ENCODE measurements at places on chromosomes 2 and 18.

- no peak for DNase-seq
Measured at GRCh38 chr2:175228179-175228578, 46.7 kb upstream of the ATP5MC3 start.

DNA sequence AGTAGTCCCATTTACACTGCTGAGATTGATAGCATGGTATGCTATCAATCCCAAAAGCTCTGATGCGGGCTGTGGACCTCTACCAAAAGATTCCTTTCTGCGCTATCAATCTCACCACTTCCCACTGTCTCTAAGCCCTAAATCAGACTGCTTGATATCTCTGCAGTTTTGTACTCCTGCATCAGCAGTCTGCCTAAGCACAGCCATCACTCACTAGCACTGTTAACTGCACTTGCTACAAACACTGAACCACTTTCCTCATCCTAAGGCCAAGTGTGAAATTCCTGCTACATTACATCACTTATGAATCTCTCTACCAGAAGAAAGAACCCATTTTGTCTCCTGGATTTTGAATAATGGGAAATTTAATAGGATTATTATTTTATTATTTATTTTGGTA is 237.0 kb downstream of the HNMT start:
- no peak for DNase-seq

- DNase-seq: no peak
Measured at GRCh38 chr2:112061840-112062239, 6.8 kb downstream of the TMEM87B start.

DNA sequence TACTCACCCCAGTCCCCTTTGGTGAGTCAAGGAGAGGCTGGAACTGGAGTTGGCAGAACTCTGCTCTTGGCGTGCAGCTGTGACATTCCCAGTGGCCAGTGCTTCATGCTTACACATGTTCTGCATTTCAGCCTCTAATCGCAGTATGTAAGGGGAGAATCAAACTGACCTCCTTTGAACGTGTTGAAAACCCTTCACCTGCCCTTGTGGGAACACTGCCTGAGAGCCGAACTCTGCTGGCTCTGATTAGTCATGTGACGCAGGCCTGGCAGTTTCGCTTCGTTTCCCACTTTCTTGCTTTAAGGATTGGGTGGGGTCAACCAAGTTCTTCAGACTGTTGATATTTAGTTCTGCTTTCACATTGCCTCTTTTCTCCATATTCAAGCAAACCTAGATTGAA is 173.8 kb upstream of the BCL2L11 start:
- DNase-seq: no peak

GRCh38 chr18:61651880-61652268 is 240.9 kb downstream of the RNF152 start:
- no peak for DNase-seq

DNA sequence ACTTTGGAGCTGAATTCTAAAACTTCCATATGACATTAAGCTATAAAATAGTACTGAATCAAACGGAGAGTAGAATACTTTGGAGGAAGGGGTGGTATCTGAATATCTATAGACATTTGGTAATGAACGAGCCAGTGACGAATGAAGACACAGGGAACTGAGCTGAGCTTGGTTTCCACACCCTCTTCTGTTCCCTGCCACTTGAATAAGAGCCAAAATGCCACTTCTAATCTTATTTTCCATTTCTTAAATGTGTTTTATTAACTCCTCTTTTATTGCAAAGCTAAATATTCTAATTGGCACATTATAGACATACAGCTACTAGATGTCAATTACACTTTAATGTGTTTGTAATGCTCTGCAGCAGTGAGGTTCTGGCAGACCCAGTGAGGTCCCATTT is 76.1 kb downstream of the AFF3 start:
- DNase-seq: no peak

DNA sequence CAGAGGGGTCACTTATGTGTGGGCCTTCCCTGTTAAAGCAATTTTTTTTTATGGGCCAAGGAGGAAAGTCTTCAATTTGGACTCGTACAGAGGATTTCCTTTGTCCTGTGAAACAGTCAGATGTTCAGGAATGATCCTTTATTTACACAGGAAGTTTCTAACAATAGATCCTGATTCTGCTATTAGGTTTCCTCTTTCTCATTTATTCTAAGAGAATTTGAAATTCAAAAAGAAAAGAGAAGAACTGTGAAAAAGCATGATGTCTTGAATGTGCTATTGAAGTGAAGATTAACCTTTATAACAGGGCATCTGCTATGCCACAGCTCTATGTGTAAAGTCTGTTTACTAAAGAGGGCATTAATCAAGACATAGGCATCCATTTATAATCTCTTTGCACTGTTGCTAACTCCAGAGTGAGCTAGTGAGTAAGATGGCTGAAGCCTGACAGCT is 105.3 kb upstream of the FAM98A start:
- DNase-seq: no peak

DNA sequence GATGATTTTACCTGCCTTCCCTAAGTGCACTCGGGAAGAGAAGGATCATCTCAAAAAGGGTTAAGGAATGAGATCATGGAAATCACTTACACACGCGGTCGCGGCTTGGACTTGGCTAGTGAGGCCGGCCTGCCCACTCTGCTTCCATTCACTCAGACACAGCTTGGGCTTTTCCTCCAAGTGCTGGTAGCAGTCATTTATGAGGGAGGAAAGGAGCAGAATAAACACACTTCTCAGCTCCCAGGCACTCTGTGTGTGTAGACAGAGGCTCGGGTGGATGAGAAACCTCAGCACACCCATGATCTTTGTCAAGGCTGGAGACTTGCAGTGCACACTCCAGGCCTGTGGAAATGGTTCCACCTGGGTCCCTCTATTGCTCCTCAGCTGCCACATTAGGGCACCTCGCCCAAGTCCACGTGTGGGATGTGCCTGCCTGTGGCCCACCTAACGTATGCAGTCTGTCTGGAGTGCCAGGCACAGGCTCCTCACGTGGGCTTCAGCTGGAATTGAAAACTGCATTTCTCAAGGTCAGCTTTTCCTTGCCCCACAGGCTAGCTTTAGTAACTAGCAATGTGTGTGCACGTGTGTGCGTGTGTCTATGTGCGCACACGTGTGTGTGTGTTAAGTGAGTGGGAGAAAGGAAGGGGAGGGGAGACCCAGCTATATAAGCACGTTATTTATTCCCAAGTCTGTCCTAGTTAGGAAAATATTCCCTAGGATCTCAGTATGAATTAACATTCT is 288.4 kb downstream of the SOX11 start:
- no peak for DNase-seq

GRCh38 chr18:9096685-9097084 is 5.8 kb upstream of the NDUFV2 start:
- no peak for DNase-seq

GRCh38 chr18:12478269-12479047 is 70.7 kb downstream of the PRELID3A start:
- DNase-seq: no peak

DNA sequence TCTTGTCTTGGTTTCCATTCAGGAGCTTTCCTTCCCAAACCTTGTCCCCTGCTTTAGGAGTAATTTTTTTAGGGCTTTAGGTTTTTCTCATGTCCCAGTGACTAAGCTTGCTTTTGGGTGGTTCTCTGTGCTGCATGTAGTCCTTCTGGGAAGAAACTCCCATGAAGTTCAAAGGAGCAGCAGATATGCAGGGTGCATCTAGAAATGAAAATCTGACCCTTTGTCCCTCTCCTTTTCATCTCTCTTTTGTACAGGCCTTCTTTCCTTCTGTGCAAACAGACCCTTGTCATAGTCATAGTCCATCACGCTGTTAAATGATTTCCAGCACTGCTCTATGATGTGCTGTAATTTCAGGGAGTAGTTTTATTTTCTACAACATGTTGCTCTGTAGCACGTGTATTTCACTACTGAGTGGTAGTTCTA is 20.4 kb downstream of the FMNL2 start:
- no peak for DNase-seq

GRCh38 chr2:6008726-6009125 is 316.5 kb downstream of the SOX11 start:
- DNase-seq: no peak

- no peak for DNase-seq
Measured at GRCh38 chr2:31413025-31413424, 1.5 kb downstream of the XDH start.

DNA sequence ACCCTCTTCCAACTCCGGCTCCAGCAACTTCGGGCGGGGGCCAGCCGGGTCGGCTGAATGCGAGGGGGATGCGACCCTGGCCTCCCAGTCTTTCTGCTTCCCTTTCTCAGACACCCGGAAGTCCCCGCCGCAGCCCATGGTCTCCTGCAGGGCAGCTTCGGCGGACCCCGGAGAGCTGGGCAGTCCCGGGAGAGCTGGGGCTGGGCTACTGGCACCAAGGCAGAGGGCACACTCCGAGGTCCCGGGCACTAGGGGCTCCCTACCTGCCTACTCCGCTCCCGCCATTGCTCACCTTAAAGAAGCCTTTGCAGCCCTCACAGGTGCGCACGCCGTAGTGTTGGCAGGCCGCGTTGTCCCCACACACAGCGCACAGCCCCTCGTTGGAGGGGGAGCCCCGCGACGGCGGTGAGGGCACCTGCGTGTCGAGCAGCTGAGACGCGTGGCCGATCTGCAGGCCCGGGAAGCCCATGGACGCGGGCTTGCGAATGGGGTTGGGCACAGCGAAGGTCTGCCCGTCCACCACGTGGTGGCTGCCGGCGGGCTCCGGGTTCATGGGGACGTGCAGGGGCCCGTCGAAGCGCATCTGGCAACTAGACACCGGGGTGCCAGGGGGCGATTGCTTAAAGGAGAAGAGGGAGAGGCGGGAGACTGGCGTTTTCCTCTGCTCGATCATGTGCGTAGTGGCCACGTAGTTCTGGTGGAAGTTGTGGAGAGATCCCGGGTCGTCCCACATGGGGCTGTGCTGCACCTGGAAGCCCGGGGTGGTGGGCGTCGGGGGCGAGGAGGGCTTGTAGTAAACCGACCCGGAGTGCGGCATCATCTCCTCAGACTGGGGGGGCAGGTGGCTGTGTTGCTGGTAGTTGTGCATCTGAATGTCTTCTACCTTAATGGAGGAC is 3.2 kb downstream of the NR4A2 start:
- DNase-seq: no peak

DNA sequence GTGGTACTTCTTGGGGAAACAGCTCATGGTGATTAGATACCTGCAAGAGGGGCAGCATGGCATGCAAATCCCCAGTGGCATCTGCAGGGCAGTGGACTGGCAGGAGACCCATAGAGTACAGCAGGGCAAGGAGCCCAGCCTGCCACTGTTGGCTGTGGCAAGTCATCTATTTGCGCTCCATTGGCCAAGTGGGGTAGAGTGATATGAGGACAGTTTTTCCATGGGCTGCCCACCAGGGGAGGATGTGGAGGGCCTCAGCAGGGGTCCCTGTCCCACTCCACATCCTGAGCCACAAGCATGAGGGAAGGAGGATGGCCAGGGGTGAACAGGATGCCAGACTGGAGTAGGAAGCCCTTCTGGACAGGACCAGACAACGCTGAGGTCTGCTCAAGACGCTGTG is 50.9 kb upstream of the OTOF start:
- no peak for DNase-seq

- DNase-seq: no peak
Measured at GRCh38 chr2:170190172-170190571, 12.2 kb downstream of the MYO3B start.

- peak; percentile 8 for DNase-seq
Measured at GRCh38 chr2:45263147-45263546, 253.9 kb upstream of the SIX2 start.

DNA sequence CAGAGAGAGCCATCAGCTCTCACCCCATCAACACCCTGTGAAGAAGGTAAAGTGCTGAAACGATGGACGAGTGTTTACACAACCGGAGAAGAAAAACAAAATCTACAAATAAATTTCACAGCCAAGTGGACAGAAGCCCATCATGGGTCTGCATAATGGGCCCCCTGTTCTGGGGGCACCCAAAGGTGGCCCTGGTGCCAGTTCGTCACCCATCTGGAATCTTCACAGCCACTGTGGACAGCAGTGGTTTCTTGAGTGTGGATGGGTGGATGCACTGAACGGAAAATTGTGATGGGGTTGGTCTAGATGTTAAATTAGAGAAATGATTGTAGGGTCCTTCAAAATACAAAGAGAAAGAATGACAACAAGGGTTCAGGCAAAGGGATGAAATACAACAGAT is 38.8 kb downstream of the ANKMY1 start:
- no peak for DNase-seq

DNA sequence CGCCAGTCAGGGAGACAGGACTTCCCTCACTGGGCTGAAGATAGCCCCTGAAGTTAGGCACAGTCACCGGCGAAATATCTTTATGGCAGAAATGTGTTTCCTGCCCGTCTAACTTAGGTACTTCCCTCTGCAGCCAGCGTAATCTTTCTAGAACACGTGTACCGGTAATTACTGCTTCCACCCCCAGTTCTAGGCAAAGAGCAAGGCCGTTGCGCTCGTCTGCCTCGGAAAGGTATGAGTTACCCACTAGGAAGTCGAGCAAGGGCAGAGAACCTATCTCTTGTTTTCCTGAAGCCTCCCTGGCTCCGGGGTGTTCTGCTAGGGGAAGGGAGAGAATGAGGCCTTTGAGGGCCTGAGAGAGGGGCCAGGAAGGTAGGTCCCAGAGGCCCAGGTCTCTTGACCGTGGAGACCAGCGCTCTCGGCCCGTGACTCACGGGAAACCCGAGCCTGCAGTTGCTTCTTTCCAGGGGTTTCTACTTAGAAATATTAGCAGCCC is 70.0 kb downstream of the TWSG1 start:
- no peak for DNase-seq

- DNase-seq: no peak
Measured at GRCh38 chr2:72325592-72326422, 178.1 kb upstream of the CYP26B1 start.

DNA sequence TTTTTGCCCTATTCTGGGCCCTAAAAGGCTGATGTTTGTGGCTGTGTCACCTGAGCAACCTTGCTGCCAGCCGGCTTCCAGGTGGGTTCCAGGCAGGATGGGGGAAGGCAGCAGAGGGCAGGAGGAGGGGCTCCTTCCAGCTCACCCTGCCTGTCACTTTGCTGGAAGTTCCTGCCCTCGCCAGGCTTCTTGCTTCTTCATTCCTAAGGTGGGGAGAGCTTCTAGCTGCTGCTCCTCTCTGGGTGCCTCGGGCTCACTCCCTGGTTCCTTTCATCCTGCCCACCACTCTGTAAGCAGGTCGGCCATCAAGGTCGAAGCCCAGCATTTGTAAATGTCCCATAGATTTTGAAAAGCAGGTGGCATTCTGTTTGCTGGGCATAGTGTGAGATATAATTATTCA is 249.4 kb upstream of the HS6ST1 start:
- DNase-seq: no peak

- no peak for DNase-seq
Measured at GRCh38 chr2:182941919-182942318, 75.5 kb upstream of the FRZB start.

GRCh38 chr2:241188361-241189092 is at the start of gene ANO7:
ANO7 (plus strand) TSS chr2:241188677; CDS start chr2:241190064, 1,387 bp downstream.
- no peak for DNase-seq

DNA sequence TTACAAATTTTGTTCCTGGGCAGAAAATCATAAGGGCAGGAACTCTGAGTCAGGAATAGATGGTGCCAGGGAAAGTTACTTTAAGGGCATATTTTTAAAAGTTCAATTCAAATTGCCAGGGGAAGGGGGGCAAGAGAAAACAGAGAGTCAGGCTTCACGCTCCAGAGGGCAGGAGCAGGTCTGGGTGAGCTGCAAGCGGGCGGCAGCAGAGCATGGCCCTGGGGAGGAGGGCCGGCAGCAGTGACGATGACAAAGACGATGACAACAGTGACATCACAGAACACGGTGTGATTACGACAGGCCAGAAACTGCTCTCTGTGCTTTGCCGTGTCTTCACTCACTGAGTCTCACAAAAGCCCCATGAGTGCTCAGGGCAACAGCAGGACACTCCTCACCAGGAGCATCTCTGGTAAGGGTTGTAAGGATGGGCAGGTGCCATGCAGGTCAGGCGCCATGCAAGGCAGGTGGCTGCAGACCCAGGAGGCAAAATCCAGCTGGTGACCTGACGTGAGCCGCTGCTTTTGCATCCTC is 23.3 kb downstream of the CHST10 start:
- no peak for DNase-seq

GRCh38 chr2:112339986-112340385 is 64.6 kb downstream of the ZC3H6 start:
- no peak for DNase-seq
